Calu3 (cell line): ENCODE measurements at places on chromosomes 4 and X.

DNA sequence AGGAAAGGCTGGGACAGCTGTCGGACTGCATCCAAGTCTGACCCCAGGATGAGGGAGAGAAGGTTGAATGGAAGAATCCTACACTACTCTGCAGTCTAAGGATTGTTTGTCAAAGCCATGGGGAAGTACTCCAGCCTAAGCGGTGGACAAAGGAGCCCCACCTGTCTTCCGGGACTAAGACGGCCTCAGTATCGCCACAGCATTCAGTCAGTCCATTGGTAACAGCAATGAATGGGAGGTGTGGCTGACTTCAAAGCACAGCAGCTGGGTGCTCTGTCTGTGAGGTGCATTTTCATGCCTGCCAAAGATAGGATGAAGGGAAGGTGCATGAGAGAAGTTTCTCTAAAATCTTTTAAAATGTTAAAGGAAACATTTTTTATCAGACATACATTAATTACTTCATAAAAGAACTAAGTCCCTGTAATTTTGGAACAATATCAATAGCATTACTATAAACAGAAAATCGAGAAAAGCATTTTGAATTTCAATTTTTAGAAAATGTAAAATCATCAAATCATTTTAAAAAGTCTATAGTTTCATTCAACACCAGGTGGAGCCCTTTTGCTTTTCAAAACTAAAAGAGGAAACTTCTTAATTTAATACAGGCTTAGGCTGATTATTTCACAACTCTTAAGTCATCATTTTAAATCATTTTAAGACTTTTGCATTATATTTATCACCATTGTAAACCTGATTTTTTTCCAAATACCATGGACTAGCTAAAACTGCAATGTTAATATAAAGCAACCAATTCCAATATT is 27.6 kb upstream of the INTU start:
- H3K4me1 ChIP-seq = no peaks in the 10 kb centered on the region
- no peaks in the 10 kb centered on the region for H3K27me3 ChIP-seq
- no peak for DNase-seq
- no peaks in the 10 kb centered on the region for H3K36me3 ChIP-seq
- no peak overlapping the region for H3K27ac ChIP-seq
- H3K4me3 ChIP-seq = no peak overlapping the region

DNA sequence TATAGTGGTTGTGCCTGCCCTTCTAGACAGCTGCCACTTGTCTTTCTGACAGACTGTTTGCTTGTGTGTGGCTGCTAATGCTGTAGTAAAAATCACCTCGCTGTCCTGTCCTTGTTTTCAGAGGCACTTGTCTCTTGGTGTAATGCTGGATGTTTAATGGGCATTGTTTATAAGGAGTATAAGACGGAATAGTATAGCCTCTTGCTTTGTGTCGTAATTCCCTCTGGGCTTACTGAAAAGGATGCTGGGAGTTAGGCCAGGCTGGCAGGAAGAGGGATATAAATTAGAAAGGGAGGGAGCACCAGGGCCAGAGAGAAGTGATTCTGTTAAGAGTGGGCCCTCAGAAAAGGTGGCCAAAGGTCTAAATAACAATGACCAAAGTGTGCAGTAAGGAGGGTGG is 29.0 kb downstream of the NHS start:
- H3K4me1 ChIP-seq = peaks cover 39% of the 10 kb centered on the region
- H3K27ac ChIP-seq = peak overlapping the region; percentile 78

DNA sequence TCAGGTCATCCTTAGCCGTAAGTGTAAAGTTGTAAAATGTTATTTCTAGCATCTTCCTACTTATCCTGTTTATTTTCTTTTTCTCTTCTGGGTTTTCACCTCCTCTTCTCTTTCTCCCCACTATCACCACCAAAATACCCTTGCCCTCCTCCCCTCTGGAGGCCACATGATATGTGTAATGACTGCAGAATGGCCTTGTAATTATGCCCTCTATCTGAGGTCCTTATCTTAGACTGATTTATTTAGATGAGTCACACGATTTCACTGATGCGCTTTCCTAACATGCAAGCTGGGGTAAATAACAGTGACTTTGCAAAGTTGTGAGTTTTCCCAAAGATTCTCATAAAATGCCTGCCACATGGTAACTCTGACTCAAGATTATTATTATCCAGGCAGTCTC is 231.8 kb upstream of the GPRIN3 start:
- peaks cover 15% of the 10 kb centered on the region for H3K4me1 ChIP-seq
- H3K4me3 ChIP-seq = no peak overlapping the region
- no peaks in the 10 kb centered on the region for H3K36me3 ChIP-seq
- H3K27me3 ChIP-seq = no peaks in the 10 kb centered on the region

GRCh38 chrX:81120258-81120935 is 81.3 kb downstream of the HMGN5 start:
- peak overlapping the region; percentile 90 for H3K4me3 ChIP-seq
- peak overlapping the region; percentile 82 for H3K27ac ChIP-seq
- peaks cover 19% of the 10 kb centered on the region for H3K36me3 ChIP-seq
- no peaks in the 10 kb centered on the region for H3K27me3 ChIP-seq
- peaks cover 9% of the 10 kb centered on the region for H3K4me1 ChIP-seq

DNA sequence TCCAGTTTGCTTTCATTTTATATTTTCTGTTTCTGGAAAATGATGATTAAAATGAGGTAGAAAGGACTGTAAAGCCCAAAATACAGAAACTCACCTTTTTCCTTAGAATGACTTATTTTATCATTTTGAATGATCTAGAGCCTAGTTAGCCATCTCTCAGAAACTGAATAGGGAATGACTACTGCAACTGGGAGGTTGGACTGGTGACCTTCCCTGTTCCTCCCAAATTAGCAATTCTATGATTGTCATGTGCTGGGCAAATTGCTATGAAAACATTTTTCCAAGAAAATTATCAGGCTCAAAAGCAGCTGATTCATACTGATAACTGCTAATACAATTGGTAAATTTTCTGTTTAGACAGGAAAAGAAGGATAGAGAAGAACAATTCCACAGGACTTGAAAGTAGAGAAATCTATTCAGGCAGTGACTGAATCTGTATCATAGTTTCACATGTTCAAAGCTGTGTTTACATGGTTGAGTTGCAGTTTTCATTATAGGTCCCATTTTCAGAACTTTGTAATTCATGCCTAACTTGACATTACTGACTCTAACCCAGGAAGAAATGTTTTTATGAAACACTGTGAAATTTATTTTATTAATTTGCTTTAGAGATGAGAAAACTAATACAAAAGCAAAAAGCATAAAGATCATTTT is 43.4 kb upstream of the SEC24B start:
- H3K27me3 ChIP-seq = no peaks in the 10 kb centered on the region
- no peak for DNase-seq
- no peak overlapping the region for H3K4me3 ChIP-seq
- H3K36me3 ChIP-seq = no peaks in the 10 kb centered on the region

DNA sequence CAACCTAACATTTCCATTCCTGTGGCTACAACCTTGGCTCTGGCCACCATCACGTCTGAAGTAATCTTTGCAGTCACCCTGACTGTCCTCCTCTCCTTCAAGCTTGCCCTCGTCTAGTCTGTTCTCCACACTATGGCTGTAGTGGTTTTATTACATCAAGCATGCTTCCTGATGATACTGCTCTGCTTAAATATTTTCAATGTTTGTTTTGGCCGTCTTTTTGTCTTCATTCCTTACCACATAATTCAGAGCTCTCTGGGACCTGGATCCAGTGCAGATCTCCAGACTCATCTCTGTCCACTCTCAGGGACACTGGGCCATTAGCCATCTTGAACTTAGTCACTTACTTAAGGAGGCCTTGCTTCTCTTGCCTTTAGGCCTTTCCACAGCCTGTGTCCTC is 27.7 kb upstream of the FREM3 start:
- H3K36me3 ChIP-seq = no peaks in the 10 kb centered on the region
- no peak for DNase-seq
- no peaks in the 10 kb centered on the region for H3K4me1 ChIP-seq
- H3K27me3 ChIP-seq = peaks cover 37% of the 10 kb centered on the region

DNA sequence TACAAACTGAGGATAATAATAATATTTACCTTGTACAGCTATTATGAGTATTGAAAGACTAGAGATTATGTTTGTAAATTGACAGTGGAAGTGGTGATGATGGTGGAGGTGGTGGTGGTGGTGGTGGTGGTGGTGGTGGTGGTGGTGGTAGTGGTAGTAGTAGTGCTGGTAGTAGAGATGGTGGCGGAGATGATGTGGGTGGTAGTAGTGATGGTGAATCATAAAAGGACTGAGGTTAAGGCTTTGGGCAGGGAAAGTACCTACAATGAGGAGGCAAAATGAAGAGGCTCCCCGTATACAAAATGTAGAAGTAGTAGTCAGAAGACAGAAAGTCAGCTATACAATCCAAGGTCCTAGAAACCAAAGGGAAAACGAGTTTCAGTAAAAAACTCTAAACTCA is 214.1 kb downstream of the BCOR start:
- H3K27ac ChIP-seq = no peak overlapping the region
- no peak for DNase-seq
- no peak overlapping the region for H3K4me3 ChIP-seq
- H3K4me1 ChIP-seq = no peaks in the 10 kb centered on the region

- H3K27ac ChIP-seq = no peak overlapping the region
- no peaks in the 10 kb centered on the region for H3K4me1 ChIP-seq
- H3K4me3 ChIP-seq = no peak overlapping the region
- no peaks in the 10 kb centered on the region for H3K27me3 ChIP-seq
- H3K36me3 ChIP-seq = no peaks in the 10 kb centered on the region
These were observed 349.8 kb downstream of the UNC5C start for GRCh38 chr4:95198961-95199360.

- H3K27ac ChIP-seq = no peak overlapping the region
- no peak overlapping the region for H3K4me3 ChIP-seq
- H3K4me1 ChIP-seq = peaks cover 7% of the 10 kb centered on the region
These were observed 98.3 kb upstream of the MAOA start for GRCh38 chrX:43557792-43558191.

DNA sequence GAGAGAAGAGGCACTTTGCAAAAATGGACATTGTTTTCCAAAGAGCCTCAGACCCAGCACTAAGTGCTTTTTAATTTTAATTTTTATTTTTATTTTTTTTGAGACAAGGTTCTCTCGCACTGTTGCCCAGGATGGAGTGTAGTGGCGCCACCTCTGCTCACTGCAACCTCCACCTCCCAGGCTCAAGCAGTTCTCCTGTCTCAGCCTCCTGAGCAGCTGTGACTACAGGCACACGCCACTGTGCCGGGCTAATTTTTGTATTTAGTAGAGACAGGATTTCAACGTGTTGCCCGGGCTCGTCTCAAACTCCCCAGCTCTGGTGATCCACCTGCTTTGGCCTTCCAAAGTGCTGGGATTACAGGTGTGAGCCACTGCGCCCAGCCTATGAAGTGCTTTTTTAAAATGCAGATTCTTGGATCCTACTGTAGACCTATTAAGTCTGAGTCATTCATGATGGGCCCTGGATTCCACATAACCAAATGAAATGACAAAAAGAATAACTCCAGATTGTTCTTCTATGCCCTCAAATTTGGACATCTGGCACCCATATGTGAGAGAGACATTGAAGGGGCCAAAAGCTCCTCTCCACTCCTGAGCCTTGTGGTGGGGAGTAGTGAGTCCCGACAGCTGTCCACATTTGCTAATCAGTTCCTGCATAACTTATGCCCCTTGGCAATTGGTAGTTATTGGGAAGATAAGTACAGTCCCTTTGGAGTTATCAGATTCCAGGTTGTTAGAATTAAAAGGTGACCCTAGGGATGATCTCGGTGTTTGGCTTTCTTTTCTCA is 3.6 kb downstream of the NOCT start:
- H3K4me1 ChIP-seq = peaks cover 33% of the 10 kb centered on the region
- H3K27me3 ChIP-seq = no peaks in the 10 kb centered on the region
- no peak for DNase-seq
- no peak overlapping the region for H3K27ac ChIP-seq
- H3K4me3 ChIP-seq = peak overlapping the region; percentile 56
- peaks cover 36% of the 10 kb centered on the region for H3K36me3 ChIP-seq

GRCh38 chr4:154989511-154989910 is 208.4 kb downstream of the RBM46 start:
- H3K27ac ChIP-seq = no peak overlapping the region
- H3K27me3 ChIP-seq = no peaks in the 10 kb centered on the region
- no peak overlapping the region for H3K4me3 ChIP-seq
- no peak for DNase-seq

- DNase-seq = no peak
- no peaks in the 10 kb centered on the region for H3K4me1 ChIP-seq
- H3K27ac ChIP-seq = no peak overlapping the region
- peaks cover 5% of the 10 kb centered on the region for H3K36me3 ChIP-seq
- H3K4me3 ChIP-seq = no peak overlapping the region
These were observed 21.5 kb downstream of the NAT8L start for GRCh38 chr4:2080429-2081300.

DNA sequence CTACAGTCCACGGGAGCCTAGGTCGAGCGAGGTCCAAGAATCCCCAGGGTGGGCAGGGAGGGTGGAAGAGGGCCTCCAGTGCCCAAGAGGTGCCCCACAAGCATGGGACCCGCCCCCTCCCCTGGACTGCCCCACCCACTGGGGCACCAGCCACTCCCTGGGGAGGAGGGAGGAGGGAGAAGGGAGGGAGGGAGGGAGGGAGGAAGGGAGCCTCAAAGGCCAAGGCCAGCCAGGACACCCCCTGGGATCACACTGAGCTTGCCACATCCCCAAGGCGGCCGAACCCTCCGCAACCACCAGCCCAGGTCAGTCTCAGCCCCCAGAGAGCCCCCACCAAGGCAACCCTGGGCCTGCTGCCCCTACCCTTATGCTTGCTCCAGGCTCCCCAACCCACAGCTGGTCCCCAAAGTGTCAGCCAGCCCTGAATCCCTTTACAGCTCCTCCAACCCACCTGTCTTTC is at the start of gene GATA1:
Gene GATA1 (plus strand): TSS at position 250 of the 460 bp plus-strand sequence. CDS start 4,520 bp downstream, outside the sequence.
- peaks cover 63% of the 10 kb centered on the region for H3K27me3 ChIP-seq
- no peak within 1 kb of the TSS for H3K4me3 ChIP-seq
- no peaks in the 10 kb centered on the region for H3K4me1 ChIP-seq
- no peak within 1 kb of the TSS for H3K27ac ChIP-seq

- H3K36me3 ChIP-seq = peaks cover 6% of the 10 kb centered on the region
- H3K27me3 ChIP-seq = no peaks in the 10 kb centered on the region
- no peak for DNase-seq
- H3K4me1 ChIP-seq = peaks cover 25% of the 10 kb centered on the region
- H3K27ac ChIP-seq = peak overlapping the region; percentile 63
These were observed 46.4 kb downstream of the ARHGEF38 start for GRCh38 chr4:105598787-105599186.

GRCh38 chr4:57091657-57092162 is 18.5 kb downstream of the IGFBP7 start:
- no peak overlapping the region for H3K4me3 ChIP-seq
- DNase-seq = no peak
- no peak overlapping the region for H3K27ac ChIP-seq
- H3K4me1 ChIP-seq = no peaks in the 10 kb centered on the region

DNA sequence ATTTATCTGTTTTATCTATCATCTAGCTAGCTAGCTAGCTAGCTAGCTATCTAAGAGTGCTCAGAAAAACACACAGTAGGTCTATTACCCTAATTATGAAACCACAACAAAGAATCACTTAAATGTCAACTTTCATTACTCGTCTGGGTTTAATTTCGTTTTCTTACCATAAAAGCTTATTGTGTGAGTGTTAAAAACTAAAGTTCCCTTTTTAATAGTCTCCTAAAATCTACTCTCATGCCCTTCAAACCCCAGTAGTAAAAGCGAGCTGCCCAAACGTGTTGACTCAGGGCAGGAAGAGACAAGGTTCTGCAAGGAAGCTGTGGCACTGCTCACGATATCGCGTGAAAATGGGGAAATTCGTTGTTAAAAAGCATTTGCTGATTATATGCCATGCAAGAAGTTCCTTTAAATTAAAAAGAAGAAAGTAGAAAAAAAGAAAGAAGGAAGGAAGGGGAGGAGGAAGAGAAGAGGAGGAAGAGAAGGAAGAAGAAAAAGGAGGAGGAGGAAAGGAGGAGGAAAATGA is 595 bp downstream of the MBNL3 start:
- peaks cover 18% of the 10 kb centered on the region for H3K4me1 ChIP-seq
- no peaks in the 10 kb centered on the region for H3K27me3 ChIP-seq
- peak overlapping the region; percentile 71 for H3K4me3 ChIP-seq
- peak overlapping the region; percentile 79 for H3K27ac ChIP-seq
- DNase-seq = no peak

- H3K36me3 ChIP-seq = no peaks in the 10 kb centered on the region
- no peak for DNase-seq
- H3K27me3 ChIP-seq = peaks cover 70% of the 10 kb centered on the region
These were observed 38.7 kb downstream of the RAI2 start for GRCh38 chrX:17822351-17822750.
